Mesenteric fat pad (tissue), 1 donor: ENCODE measurements at places on chromosomes 4 and X. TPM values are rescaled to one million over a fixed set of nuclear protein-coding genes. Genes with fewer than 3 reads are reported as not detected.

- DNase-seq: no peak
Observed at GRCh38 chr4:141962486-141962885, 326.1 kb downstream of the IL15 start.

FANCB gene
- 1.1 TPM for total RNA-seq

- no peak for DNase-seq
Observed at GRCh38 chr4:111959222-111959621, 186.0 kb upstream of the FAM241A start.

AADAT gene
- total RNA-seq: 2.0 TPM

- no peak for DNase-seq
Observed at GRCh38 chr4:108533876-108534275, 86.5 kb upstream of the RPL34 start.

GRCh38 chr4:165580351-165580905 is 201.6 kb downstream of the CPE start:
- DNase-seq: no peak

DRP2 gene
- 0.22 TPM for total RNA-seq

DNA sequence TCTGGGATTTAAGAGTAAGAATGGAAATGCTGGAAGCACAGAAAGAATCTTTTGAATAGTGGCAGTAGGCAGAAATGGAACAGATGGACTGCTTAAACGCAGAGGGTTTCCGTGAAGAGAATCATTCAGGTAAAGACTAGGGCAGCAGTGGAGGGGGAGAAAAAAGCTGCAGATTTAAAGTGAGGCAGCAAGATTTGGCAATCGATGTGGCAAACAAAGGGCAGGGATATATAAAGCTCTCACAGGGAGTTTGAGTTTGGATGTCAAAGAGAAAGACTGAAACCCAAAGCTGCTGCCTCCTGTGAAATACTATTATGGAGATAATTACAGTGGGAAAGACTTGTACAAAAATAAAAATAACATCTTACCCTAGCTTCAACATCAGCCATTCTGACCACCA is 384.0 kb downstream of the CENPC start:
- no peak for DNase-seq

PCDH18 gene
- 23.3 TPM for total RNA-seq

DNA sequence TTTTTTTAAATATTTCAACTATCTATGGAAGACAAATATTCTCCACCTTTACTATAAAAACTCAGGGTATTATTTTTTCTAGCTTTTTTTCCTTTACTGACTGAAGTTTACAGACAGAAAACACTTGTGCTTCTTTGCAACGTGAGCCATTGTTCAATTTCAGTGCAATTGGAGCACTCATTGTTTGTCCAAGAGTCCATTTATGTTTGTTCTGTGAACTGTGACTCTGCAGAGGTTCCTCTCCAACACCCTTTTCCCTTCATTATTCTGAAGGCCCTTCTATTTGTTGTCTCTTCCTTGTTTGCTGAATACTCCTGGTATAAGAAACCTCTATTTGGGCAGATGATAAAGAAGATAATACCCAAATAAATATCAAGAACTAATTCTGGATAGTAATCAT is 37.4 kb downstream of the DAPP1 start:
- DNase-seq: no peak

CLDN34 gene
- total RNA-seq: not detected

DNA sequence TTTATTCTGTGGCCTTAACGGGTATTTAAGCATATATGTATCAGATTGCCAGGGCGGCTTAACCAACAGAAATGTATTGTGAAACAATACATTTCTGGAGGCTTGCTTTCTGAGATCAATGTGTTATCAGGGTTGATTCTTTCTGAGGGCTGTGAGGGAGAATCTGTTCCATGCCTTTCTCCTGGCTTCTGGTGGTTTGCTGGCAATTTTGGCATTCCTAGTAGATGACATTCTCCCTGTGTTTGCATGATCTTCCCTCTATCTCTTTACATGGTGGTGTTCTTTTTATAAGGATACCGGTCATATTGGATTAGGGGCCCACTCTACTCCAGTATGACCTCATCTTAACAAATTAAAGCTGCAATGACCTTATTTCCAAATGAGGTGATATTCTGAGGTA is 16.9 kb upstream of the CEP135 start:
- DNase-seq: no peak
